RPMI7951 (cell line): ENCODE measurements at places on chromosomes 5 and 9. TPM values are rescaled to one million over a fixed set of nuclear protein-coding genes. Genes with fewer than 3 reads are reported as not detected.
A peak's percentile ranks its signal among the peaks of the same experiment; 100 is the strongest.

DNA sequence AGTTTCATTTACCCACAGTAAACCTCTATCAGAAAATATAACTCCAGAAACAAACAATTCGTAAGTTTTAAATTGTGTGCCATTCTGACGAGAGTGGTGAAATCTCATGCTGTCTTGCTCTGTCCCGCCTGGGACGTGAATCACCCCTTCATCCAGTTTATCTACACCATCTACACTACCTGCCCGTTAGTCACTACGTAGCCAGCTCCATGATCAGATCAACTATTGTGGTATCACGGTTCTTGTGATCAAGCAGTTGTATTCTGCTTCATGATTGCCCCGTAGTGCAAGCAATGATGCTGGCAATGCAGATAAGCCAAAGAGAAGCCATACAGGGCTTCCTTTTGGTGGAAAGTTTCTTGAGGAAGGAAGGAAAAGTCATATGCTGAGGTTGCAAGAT is 150.3 kb downstream of the GOLPH3 start:
- no peak for DNase-seq

- no peak for DNase-seq
Measured at GRCh38 chr9:131818089-131818488, 78.2 kb upstream of the RAPGEF1 start.

DNA sequence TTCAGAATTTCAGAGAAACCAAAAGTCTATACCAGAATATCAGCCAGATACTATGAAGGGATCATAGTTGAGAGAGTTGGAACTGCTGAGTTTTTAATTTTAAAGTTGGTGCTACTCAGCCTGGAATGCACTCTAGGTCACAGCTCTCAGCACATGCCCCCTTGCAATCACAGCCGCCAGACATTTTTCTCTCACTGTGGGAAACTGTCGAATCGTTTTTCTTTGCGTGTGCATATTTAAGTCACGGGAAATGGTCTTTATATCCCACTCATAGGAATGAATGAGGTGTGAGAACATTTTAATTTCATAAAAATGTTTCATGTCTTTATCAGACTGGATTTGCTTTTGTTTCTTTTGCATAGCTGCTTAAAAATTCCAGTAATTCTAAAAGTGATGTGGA is 12.2 kb upstream of the SPDL1 start:
- no peak for DNase-seq

DNA sequence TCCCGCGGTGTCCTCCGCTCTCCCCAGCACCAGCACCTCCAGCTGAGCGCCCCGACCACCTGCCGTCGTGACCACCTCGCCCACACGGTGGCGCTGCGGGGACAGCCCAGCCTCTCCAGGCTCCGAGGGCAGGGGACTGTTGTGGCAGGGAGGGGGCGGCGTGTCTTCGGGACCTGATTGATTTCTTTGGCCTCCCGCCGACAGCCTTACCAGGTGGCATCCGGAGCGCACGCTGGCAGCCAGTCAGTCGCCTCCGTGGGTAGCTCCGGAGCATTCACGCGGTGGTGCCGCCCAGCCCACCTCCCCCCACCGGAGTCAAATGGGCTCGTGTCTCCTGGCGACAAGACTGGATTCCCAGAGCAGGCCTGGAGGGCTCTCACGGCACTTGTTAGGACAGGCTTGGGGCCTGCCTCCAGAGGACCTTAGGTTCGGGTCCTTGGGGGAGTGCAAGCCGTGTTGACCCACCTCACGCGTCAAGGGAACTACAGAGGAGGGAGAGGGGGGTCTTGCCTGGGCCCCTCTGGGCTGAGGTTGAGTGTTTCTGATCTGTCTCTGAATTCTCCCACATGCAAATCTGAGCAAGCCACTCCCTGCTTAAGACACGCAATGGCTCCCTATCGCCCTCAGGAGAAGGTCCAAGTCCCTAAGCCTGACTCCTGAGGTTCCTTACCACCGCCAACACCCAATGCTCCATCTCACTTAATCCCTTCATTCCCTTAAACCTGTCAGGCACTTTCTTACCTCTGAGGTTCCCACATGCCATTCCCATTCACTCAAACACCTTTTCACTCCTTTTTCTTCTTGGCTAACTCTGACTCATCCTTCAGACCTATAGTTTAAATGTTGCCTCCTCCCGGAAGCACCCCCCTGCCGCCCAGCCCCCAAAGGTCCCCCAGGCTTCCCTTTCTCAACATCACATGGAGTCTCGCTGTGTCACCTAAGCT is 51.2 kb upstream of the GGTA1 start:
- peak; percentile 44 for DNase-seq

GRCh38 chr5:175363300-175363699 is 80.7 kb downstream of the DRD1 start:
- DNase-seq, result no peak

GRCh38 chr5:15621094-15621493 is 121.1 kb downstream of the FBXL7 start:
- peak; percentile 20 for DNase-seq

Gene GAPVD1
- total RNA-seq, result 22.2 and 24.9 TPM in 2 replicates

Gene AFAP1L1
- 14.3 and 14.8 TPM in 2 replicates for total RNA-seq

Gene PPP2R2B
- total RNA-seq, result 0.68 TPM in 1 of 2 replicates, not detected in the other

Gene TRAF1
- 3.1 and 3.4 TPM in 2 replicates for total RNA-seq

Gene OLFM1
- 0.12 and 0.29 TPM in 2 replicates for total RNA-seq
